Esophagus mucosa (tissue), 1 donor: ENCODE measurements at places on chromosomes 11 and 22.

DNA sequence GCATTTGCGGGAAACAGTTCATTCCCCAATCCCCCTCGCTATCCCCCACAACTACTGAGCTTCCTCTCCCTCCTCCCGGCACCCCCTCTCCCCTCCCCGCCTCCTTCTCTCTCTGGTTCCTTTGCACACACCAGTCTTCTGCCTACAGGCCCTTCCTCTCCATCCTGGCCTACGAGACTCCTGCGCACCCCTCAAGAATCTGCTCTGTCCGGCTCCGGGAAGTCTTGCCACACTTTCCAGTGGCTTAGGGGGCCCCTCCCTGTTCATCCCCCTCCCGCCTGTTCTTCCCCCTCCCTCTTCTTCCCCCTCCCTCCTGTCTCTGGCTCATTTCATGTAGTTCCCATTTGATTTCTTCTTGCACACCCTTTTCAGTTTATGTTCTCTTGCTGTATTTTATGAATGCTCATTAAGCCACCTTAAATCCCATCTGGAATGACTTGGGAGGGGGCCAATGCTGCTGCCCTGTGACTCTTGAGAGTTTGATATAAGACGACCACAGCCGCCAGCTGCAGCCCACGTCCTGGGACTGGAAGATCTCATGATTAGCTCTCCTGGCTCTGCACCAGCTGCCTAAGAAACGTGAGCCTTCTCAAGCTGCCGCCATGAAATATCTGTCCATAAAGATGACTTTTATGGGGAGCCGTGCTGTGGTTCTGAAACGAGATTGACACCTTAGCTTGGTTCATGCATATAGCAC, 50.9 kb downstream of the RPS6KA4 start:
- no peak for ATAC-seq

- ATAC-seq, result no peak
Observed at GRCh38 chr22:34696557-34696956, 369.4 kb upstream of the ISX start.

DNA sequence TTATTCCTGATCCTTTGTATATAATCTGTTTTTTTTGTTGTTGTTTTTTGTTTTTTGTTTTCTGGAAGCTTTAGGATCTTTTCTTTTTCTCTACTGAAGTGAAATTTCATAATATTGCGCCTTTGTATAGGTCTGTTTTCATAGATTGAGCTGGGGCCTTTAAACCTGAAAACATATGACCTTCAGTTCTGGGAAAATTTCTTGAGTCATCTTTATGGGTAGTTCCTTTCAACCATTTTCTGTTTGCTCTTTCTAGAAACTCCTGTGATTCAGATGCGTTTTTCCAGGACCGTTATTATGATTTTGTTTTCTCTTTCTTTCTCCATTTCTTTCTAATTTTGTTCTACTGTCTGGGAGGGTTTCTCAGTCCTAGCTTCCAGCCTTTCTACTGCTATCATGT, 43.7 kb downstream of the BSX start:
- no peak for ATAC-seq

DNA sequence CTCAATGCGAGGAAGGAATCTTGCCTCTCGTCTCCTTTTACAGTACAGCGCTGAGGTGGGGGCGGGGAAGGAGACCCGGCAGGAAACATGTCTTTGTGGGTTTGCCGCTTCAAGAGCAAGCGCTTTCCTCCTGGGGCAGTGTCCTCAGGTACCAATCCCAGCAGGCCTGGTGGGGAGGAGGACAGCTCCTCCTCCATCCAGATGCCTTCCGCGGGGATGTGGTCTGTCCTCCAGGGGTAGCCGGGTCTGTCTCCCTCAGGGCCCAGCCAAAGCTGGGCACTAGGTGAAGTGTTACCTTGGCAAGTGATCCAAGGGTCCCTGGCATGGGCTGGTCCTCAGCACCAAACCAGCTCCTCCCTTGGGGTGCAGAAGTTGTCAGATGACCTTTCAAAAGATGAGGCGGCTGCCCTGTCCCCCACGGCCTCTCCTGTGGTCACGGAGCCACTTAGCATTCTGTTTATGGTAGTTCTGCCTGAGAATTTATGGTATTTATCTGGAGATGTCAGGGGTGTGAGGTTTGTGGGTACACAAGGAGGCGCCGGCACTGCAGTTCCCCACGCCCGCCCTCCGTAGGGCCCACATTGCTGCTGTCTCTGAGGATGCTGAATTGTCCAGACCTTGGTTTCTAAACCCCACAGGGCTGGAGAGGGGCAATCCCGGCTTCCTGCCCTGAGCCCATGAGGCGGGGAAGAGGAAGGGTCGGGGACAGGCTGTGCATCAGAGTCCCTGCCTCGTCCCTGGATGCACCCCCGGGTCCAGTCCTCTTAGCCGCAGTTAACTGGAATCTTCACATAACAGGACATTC, 93.5 kb upstream of the ANO1 start:
- ATAC-seq, result no peak

- ATAC-seq, result peak; percentile 64
Observed at GRCh38 chr11:114762408-114762807, 84.1 kb downstream of the NXPE2 start.

- ATAC-seq, result no peak
Observed at GRCh38 chr11:16484434-16484833, 128.1 kb upstream of the SOX6 start.

- ATAC-seq, result no peak
Observed at GRCh38 chr11:2794046-2794967, 91.3 kb downstream of the CDKN1C start.

GRCh38 chr11:63843041-63843440, 4.1 kb downstream of the MARK2 start:
- no peak for ATAC-seq

- ATAC-seq, result no peak
Observed at GRCh38 chr22:46478083-46478551, 59.3 kb downstream of the CELSR1 start.

DNA sequence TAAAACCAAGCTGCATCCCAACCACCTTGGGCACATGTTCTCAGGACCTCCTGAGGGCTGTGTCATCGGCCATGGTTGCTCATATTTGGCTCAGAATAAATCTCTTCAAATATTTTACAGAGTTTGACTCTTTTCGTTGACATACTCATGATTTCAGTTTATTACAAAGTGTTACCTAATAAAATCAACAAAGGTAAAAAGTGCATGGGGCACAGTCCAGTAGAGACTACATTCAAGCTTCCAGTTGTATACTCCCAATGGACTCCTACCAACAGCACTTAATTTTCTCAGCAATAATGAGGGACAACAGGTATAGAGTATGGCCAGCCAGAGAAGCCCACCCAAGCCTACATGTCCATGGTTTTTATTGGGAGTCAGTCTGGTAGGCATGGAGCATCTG, 347.9 kb upstream of the FAT3 start:
- ATAC-seq, result no peak

DNA sequence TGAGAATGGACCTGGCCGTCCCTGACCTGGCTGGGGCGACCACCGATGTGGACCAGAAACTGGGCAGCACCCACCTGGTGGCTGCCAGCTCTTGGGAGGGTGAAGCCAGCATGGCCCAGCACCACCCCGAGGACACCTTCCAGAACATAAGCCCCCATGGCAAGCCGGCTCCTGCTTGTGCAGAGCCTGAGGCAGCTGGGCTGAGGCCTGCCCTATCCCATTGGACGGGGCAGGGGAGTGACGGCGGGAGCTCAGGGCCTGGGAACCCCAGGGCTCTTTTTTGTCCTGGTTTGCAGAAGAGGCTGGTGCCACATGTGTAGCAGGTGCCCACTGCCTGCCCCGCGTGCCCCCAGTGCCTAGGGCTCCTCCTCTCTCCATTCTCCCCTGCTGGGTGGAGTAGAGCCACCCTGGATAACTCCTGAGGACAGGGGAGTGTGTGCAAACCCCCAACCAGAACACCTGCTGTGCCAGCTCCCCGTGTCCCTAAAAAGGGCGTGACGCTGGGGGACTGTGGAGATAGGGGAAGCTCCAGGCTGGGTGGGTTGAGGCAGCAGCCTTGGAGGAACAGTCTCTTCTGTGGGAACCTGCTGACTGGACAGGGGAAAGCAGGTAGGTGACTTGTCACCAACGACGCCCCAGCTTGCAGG, 11.9 kb downstream of the DUSP8 start:
- ATAC-seq, result no peak

DNA sequence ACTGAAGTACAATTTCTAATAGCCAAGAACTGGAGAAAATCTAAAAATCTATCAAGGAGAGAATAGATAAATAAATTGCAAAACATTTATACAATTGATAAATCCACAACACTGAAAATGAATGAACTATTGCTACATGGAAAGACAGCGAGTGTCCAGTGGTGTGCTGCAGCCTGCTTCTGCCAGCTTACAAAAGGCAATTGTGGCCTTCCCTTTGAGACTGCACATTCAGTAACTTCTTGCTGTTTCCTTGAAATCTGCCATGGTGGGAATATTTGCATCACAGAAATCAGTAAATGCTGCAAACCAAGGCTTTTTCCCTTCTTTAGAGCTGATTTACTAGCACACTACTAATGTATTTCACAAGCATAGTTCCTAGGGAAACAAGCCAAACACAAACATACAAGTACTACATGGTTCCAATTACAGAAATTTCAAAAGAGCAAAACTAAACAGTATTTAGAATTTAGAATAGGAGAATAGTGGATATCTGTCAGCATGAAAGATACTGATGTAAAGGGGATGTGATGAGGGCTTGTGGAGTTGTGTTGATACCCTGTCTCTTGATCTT, 76.9 kb upstream of the TRIM77 start:
- ATAC-seq, result no peak

DNA sequence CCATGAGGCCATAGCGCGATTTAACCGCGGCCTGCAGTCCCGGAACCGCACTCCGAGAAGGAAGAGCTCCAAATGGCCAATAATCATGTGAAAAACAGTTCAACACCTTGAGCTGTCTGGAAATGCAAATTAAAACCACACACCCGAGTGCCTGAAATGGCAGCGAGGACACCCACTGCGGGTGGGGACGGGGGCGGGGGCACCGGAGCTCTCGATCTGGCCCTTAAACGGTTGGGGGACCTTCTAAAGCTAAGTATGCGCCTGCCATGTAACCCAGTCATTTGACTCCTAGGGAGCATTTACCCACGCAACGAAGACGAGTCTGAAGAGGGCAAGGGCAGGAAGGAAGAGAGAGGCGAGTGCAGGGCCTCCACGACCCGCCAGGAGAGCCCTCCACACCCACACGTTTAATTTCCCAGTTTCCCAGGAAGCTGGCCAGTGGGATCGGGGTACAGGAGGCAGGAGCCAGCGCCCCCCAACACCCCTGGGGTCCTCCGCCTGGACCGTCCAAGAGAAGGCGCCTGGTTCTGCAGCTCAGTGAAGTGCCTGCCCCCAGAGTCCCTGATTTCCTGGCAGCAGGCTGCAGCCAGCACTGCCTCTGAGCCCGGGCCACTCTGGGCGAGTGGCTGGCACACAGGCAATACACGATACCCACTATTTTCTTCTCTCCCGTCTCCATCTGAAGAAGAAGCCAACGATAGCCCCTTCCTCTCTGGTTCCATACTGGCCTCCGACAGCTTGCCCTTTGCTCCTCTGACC, 1.7 kb downstream of the TTLL8 start:
- no peak for ATAC-seq

DNA sequence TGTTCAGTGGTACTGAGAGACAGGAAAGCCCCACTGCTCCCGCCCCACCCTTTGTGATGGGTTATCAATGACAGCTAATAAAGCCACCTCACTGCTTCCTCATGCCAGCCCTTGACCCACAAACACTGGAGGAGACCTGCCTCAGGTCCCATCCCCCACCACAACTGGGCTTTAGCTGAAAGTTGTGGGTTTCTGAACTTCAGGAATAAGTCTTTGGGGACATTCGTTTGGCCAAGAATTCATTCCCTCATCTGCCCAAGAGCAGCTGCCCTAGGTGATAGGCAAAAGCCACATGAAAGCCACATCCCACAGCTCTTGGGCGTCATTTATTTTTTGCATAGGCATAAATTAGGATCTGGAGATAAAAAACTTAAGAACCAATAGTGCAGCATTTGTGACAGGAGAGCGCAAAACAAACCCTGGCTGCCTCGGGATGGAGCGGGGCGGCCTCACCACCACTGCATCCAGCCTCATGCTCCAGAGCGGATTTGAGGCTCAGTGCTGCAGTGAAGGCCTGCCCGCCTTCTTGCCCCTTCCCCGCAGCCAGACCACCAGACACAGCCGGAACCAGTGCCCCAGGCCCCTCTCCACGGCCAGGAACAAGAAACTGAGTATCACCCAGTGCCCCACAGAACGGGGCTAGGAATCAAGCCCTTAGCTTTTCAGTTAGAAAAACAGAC, 21.2 kb downstream of the SUN2 start:
- ATAC-seq, result no peak

GRCh38 chr11:70201882-70202861, 924 bp upstream of the FADD start:
- no peak for ATAC-seq

- no peak for ATAC-seq
Observed at GRCh38 chr22:49139492-49140151, 688.1 kb downstream of the BRD1 start.

GRCh38 chr11:130861283-130861682, 55.0 kb downstream of the SNX19 start:
- ATAC-seq, result no peak

- no peak for ATAC-seq
Observed at GRCh38 chr22:20111045-20111688, 4.7 kb upstream of the RANBP1 start.

DNA sequence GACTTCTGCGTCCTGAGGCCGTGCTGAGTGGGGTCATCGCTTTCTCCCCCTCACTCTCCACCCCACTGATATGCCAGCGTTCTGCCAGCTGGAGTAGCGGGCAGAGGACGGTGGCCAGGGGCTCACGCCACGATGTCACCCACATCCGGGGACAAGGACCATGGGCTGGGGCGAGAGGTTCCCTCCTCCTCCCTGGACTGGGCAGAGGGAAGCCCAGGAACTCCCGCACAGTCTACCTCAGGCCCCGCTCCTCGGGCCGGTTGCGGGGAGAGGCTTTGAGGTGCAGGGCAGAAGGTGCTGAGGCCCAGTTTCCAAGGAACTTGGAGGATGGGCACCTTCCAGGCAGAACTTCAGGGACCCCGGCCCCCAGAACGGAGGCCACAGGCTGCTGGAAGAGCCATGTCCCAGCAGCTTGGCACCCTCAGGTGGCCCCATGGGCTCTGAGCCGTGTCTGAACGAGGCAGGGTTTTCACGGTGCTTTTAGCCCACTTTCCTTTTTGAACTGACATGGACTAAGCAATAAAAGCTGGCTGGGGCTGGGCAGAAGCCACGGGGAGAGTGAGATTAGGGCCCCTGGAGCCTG, 25.4 kb downstream of the ADAMTS15 start:
- no peak for ATAC-seq

- no peak for ATAC-seq
Observed at GRCh38 chr11:7501251-7501650, 12.5 kb upstream of the PPFIBP2 start.
